ENCODE measurements at places on chromosomes 2 and 18.

DNA sequence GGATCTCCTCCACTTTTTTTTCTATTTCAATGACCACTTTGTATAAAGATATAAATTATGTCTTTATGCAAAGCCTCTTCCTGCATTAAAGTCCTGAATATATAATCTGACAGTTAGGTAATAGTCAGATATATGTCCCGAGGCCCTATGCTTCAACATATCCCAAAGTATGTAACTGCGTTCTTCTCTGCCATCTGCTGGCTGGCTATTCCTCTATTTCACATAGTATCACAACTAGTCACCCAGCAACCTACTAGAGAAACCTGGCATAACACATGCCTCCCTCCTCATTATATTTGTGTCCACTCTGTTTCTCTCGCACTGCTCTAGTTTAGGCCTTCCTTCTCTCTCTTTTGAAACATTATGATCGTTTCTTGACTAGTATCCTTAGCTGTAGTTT is 640.8 kb downstream of the DPP10 start:
- no peak for DNase-seq

GRCh38 chr2:186130748-186131641 is 355.1 kb upstream of the ZC3H15 start:
- DNase-seq, result no peak

DNA sequence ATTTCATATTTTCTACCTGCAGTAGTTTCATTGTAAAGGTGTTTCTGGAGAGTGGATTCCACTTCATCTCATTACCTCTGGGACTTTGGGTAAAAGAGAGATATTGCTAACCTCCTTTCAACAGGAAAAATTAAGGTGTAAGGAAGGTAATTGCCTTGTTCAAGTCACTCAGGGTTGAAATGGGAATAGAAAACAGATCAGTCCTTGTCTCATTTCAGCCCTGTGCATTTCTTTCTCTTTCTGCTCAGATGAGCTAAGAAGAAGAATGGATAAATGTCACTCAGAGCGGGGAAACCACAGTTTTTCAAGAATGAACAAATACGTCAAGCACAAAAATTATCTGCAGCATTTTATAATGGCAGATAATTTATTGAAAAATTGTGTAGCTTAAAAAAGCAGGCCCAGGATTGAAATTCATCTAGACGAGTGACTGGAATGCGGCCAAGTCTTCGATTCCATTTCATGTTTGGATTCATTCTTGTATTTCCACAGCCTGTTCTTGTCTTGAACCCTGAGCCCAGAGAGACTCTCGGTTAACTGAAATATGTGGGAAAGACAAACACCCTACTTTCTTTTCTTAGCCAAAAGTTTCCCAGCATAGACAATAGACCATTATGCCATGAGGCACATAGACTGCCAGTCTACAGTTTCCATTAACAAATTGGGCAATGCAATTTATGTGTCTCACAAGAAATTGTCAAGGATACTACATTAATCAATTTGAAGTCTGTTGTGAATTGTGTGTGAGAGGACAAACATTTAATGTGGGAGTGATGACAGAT is 107.9 kb downstream of the POLE4 start:
- no peak for DNase-seq

GRCh38 chr2:10141736-10142639 is 19.4 kb downstream of the RRM2 start:
- no peak for DNase-seq

DNA sequence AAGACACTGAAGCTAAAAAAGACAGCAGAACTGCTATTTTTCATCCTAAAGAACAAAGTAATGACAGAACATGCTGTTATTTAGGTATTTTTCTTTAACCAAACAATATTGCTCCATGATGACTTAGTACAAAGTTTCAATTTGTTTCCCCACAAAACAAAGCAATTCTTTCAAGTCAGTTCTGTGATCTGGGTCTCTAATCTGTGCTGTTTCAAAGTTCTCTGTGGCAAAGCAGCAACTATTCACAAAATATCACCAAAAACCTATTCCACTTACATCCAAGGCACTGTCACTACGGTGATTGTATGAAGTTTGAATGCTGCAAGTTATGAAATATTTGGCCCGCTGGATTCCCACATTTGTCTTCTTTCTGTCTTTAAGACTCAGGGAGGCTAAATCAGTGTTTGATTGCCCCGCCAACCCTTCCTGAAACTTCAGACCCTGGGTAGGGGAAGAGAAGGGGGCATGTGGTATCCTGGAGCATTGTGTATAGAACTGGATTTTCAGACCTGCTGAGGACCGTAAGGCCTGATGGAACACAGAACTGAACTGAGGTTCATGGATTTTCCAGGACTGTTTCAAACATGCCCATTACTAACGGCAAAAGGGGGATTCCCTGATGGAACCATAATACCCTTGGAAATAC is 13.1 kb upstream of the MFF start:
- no peak for DNase-seq

GRCh38 chr2:172394002-172394401 is 33.4 kb upstream of the ITGA6 start:
- DNase-seq, result no peak

DNA sequence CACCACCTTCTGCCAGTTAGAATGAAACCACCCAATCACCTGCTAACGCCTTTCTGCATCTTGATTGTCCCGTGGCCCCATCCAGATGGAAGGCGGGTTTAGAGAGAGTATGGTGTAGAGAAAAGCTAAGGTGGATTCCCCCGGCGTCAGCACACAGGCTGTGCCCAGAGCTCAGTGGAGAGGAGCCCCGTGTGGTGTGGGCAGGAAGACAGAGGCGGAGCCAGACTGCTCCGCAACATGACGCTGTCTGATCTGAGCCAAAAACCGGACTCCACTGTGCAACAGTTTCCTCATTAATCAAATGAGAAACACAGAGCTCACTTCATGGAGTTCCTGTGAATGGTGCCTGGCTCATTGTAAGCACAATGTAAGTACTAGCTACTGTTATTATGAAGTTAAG is 448.1 kb upstream of the SMIM21 start:
- no peak for DNase-seq

- no peak for DNase-seq
Measured at GRCh38 chr2:1870431-1870830, 126.1 kb upstream of the PXDN start.

GRCh38 chr2:161406316-161406715 is 9.8 kb upstream of the TBR1 start:
- DNase-seq, result no peak

DNA sequence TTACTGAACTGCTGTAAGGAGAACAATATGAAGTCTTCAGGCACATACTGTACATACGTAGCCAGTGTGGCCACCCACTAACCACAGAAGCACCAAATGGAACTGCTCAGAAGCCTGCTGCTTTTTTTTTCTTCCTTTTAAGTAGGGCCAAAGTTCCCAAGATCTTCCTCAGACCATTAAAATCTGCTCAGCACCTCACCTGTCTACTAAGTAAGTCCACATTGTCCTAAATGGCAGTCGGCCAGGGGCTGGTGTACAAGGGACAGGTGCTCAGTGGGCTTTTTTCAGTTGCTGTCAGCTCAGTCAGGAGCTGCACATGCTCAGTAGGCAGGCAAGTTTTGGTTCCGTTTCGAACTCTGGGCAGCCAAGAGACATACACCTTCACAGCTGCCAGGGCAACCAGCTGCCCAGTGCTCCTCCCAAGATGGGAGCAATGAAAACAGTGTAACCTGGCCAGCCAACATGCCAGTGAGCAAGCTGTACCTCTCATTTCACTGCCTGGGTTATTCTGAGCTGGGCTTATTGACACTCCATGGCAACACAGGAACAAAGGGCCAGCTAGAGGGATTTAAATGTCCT is 86.1 kb downstream of the ACVR1 start:
- DNase-seq, result no peak

DNA sequence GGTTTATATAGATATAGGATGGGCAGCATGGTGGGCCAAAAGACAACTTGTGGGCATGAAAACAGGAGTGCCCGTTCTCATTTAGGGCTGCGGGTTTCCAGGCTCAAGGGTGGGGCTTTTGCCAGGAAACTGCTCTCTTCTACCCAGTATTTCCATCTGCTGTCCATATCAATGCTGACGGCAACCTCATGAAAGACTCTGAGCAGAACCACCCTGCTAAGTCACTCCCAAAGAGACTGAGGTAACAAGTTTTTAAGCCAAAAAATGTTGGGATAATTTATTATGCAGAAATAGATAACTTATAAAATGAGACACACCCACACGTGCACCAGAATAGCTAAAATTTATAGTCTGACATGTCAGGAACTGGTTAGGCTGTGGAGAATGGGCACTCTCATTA is 36.1 kb upstream of the MPPE1 start:
- DNase-seq, result no peak

DNA sequence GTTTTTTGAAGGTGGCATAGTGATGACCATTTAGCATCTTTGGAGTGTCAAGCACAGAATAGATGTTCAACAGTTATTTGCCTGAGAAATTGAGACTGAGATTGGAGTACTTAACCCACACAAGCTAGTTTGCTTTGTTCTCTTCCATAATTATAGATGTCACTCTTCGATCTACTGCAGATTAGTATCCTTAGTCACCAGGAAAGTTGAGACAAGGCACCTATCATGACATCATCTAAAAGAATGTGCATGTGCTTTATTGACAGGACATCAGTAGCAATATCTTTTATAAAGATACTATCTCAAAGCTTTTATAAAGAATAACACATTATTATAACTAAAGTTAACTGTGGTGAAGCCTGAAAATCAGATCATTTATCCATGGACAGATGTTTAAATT is 6.4 kb downstream of the VRK2 start:
- DNase-seq, result no peak

DNA sequence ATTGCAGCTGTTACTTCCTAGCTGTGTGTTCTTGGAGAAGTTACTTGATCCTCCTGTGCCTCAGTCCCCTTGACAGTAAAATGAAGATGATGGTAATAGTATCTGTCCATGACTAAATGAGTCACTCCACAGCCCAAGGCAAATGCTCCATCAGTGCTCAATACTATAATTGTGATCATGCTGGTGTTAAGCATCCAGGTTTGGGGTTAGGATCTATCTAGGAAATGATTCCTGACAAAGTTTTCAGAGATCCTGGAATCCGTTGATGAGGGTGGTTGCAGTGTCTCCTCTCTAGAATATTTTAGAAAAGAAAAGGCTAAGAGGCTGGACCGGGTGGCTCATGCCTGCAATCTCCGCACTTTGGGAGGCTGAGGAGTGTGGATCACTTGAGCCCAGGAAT is 2.7 kb upstream of the PRELID3A start:
- DNase-seq, result no peak

- DNase-seq, result no peak
Measured at GRCh38 chr2:119721462-119721861, 38.3 kb upstream of the PTPN4 start.

DNA sequence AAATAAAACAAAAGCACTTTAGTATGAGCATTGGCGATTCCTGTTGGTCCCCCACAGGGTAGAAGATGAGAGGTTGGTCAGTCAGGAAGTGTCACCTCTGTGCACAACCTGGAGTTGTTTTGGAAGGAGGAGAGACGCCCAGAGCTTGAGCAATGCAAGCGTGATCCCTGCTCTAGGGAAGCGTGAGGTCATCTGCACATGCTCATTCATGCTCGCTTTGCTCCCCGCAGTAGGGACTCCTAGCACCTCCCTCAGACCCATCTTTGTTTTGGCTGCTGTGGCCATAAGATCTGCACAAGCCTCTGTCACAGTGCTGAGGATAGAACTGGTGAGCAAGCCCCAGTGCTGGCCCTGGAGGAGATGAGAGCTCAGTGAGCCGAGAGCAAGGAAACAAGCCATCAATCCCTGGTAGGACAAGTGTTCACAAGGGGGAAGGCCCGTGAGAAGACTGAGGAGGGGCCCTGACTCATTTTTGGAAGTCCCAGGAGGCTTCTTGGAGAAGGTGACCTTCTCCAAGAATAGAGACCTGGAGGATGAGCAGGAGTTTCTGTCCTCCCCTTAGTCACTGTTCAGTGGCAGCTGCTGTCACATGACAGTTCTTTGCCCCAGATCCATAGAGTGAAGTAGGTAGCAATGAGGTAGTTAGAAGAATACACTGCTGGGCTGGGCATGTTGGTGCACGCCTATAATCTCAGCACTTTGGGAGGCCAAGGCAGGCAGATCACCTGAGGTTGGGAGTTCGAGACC is 13.3 kb upstream of the ATP8B1 start:
- no peak for DNase-seq

GRCh38 chr2:161077367-161078210 is 82.6 kb upstream of the TANK start:
- DNase-seq, result no peak

DNA sequence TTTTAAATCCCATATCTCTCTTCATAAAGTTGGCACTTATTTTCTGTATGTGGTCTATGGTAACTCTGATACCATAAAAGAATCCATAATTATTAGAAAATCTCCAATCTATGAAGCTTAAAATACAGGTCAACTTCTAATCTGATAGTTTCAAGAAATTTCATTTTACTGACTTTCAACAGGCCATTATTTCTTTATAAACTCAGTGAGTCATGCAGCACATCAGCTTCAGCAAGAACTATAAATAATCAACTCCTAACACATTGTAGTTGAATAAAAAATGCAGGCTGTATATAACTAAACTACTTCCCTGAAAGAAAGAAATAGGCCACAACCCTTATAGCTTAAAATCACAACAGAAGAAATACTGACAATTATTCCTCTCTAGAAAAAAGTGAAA is 204.3 kb upstream of the CCDC150 start:
- DNase-seq, result no peak

DNA sequence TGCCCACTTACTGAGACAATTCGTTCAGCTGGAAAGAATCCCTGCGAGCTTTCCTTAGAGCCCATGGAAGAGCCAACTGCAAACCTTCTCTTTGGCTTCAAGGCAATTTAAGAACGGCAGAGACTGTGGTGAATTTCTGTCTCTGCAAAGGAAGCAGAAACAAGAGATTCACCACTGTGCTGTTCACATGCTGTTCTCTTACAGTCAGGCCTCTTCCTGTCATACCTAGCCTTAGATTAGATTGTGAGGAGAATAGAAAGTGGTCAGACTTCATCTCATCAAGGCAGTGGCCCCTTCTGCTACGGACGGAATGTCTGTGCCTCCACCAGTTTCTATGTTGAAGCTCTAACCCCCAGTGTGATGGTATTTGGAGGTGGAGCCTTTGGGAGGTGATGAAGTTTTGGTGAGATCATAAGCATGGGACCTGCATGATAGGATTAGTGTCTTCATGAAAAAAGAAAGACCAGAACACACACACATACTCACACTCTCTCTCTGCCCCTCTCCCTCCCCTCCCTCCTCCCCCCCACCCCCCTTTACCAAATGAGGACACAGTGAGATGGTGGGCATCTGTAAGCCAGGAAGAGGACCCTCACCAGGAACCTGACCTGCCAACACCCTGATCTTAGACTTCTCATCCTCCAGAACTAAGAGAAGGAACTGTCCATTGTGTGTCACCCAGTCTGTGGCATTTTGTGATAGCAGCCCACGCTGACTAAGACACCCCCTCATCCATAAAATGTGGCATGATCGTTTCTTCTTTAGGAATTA is 45.6 kb upstream of the NRP2 start:
- DNase-seq, result no peak
